ENCODE measurements at places on chromosomes 3 and 15. TPM values are rescaled to one million over a fixed set of nuclear protein-coding genes. Genes with fewer than 3 reads are reported as not detected.
A peak's percentile ranks its signal among the peaks of the same experiment; 100 is the strongest.

UNC13C gene
- not detected for total RNA-seq

ARPP21 gene
- total RNA-seq: not detected

USP3 gene
- total RNA-seq: 29.9 TPM

IL5RA gene
- not detected for total RNA-seq

KIF15 gene
- total RNA-seq: 13.7 TPM

SLC33A1 gene
- 28.3 TPM for total RNA-seq

TMEM207 gene
- total RNA-seq: not detected

VWA5B2 gene
- not detected for total RNA-seq

GHSR gene
- not detected for total RNA-seq

- peak; percentile 85 for DNase-seq
Measured at GRCh38 chr15:31554261-31554660, 227.6 kb downstream of the KLF13 start.

- DNase-seq: no peak
Measured at GRCh38 chr3:72181251-72181650, 396.3 kb upstream of the PROK2 start.

- peak; percentile 69 for DNase-seq
Measured at GRCh38 chr3:175075269-175075668, 216.1 kb downstream of the NAALADL2 start.

DNA sequence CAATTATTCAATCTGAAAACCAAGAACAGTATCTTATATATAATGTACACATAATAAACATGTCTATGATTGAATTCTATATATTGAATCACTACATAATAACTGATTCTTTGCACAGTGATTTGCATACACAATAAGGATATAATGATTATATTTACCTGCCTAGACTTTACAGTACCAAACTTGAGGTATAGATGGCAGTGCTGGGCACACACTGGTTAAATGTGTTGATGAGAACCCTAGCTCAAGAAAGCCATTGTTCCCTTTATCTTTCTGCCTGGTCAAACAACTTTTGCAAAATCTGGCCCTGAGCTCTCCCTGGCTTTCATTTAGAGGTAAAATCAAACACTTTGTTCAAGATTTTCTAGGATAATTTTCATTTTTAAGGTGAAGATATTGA, 697.7 kb downstream of the TUSC7 start:
- DNase-seq: peak; percentile 9

- no peak for DNase-seq
Measured at GRCh38 chr15:43887901-43888300, 61.1 kb downstream of the WDR76 start.

DNA sequence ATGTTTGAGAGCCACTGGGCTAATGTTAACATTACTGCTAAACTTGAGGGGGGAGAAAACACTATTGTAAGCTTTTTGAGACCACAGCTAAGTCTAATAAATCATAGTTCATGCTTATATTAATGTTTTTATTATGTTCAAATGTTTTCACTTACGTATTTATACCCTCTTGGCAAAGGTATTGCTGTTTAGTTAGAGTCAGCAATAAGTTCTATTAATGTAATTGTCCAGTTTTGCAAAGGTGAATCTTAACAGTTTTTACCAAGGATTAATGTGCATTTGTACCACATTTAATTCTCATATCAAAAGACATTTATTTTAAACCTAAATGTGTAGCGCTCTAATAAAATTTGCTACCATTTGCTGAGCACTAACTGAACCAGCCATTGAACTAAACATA, 206.7 kb upstream of the CGNL1 start:
- no peak for DNase-seq

DNA sequence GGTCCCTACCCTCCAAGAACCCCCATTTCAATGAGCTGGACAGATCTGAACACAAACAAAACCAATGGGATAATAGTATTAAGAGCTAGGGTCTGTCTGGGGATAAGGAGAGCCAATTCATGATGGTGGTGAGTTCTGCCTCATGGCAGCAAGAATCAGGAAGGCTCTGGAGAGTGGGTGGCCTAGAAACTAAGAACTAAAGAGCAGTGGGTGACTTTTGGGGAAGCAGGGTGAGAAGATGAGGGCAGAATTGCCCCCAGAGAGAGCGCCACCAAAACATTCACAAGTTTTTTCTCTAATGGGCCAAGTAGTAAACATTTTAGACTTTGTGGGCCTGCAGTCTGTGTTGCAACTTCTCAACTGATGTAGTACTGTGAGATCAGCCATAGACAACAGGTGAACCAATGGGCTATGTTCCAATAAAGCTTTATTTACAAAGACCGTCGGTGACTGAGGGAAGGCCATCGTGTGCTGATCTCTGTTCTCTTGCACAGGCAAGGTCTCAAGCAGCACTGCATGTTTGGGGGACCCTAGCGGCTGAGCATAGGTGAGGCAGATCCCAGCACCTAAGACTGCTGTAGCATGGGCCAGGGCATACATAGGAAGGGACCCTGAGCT, 225.5 kb upstream of the ST8SIA2 start:
- no peak for DNase-seq

DNA sequence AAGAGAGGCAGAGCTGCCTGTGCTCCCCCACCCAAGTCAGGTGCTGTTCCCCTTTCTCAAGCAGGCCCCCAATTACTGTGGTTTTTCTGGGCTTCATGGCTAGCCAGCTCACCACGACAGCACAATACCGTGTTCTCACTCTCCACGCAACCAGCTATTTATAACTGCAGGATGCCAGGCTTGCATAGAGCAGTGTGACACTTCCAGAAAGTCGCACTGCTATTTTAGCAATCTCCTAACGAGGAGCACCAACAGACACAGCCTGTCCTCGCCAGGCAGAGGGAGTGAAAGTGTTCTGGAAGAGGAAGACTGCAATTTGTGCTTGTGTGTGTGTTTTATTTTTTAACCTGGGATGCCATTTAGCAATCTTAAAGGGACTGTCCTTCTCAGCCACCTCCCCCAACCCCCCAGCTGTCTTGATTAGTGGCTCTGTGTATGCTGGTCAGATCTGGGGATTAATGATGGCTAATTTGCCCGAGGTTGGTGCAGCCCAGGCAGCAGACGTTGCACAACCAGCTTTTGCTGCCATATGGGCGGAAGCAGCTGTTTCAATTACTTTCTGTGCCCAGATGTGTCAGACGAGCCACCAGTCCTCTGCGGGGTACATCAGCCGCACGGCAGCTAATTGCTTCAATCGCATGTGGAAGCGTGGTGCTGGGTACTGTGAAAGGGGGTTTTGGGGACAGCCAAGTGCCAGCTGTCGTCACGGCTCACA, 268.0 kb upstream of the ARRDC4 start:
- no peak for DNase-seq

DNA sequence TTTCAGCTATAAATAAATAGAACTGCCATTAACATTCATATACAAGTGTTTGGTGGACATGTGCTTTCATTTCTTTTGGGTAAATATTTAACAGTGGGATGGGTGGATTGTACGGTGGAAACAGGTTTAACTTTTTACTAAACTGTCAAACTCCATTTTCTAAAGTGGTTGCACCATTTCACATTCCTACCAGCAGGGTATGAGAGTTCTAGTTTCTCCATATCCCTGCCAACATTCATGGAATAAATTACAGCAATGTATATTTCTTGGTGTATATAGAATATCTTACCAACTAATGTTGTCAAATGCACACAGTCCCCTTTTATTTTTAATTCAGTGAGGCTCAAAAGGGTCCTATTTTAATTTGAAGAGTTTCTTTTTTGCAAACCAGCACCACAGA, 71.3 kb upstream of the CTXND1 start:
- no peak for DNase-seq

GRCh38 chr15:81310480-81310879, 13.5 kb downstream of the STARD5 start:
- DNase-seq: no peak

- no peak for DNase-seq
Measured at GRCh38 chr3:557972-558371, 361.4 kb downstream of the CHL1 start.

DNA sequence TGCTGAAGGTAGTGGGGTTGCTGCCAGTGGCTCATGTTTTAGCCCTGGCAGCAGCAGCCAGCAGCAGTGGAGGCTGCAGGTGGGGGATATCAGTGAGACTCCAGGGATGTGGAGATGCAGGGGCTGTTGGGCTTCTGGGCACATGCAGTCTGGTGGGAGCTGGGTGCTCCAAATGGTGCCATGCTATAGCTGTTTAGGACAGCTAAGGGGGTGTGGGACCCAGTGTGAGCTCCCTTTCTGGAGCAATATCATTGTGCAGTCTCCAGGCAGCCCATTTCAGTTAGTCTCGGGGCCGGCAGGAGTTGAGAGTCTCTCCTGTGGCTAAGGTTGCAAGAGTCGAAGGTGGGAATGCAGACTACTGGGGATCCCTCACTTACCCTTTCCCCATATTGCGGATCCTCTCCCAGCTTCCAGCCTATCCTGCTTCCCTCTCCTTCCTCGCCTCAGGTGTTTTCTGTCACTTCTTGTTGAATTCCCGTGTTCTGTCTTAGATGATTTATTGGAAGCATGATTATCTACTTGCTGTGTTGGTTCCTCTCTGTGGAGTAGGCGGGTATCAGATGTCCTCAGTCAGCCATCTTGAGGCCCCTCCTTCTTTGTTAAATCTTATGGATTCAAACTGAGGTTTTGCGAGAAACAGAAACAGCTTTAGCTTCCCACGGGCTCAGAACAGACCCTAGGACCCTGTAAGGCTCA, 112.0 kb downstream of the FAM43A start:
- no peak for DNase-seq

DNA sequence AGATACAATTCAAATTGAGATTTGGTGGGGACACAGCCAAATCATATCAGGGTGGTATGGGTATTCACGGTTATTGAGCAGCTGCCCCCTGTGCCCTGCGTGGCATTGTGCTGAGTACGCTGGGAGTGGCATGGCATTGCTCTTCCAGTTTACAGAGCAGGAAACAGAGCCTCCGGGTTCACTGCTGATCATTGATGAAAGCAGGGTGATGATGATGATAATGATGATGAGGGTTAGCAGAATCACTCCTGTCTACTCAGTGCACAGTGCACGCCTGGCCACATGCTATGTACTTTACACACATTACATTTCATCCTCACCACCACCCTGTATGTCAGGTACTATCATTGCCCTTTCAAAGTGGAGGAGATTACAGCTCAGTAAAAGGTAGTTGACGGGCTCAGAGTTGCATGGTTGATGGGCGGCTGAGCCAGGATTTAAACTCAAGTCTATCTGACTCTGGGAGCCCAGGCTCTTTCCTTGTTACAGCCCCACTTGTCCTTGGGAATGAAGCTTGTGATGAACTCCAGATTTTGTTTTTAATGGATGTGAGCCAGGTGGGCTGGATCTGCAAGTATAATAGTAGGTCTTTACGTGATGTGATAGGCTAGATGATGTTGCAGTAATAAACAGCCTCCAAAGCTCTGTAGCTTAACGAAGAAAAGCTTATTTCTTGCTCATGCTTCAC, 87.6 kb upstream of the MYZAP start:
- no peak for DNase-seq

DNA sequence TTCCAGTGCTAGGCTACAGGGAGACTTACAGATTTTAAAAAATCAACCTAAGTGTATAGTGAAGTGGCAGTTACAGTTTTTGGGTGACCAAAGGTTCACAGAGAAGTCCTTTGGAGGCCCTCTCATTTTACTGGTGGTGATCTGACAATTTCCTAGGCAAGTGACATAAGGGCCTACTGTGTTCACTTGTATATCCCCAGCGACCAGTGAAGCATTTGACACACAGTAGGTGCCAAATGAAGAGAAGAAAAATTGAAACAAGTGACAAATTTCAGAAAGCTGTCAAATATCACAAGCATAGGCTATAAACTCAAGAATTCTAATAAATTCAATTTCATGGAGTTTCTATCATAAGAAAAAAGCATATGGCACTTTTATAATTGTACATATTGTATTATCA, 89.5 kb downstream of the RPL22L1 start:
- no peak for DNase-seq

GRCh38 chr15:76968306-76968705, 26.6 kb upstream of the PSTPIP1 start:
- peak; percentile 29 for DNase-seq

DNA sequence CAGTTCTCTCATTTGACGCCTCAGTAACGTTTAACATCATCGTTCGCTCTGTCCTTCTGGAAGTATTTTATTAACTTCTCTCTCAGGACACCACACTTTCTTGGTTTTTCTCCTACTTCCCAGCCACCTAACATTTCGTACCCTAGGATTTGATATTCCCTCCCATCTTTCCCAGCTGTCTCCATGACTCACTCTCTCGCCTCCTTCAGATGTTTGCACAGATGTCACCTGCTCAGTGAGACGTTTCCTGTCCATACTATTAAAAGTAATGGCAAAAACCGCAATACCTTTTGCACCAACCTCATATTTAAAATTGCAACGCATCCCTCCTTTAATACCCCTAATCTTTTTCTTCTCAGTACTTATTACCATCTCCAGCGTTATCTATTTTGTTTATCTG, 62.1 kb upstream of the SPRED1 start:
- no peak for DNase-seq

DNA sequence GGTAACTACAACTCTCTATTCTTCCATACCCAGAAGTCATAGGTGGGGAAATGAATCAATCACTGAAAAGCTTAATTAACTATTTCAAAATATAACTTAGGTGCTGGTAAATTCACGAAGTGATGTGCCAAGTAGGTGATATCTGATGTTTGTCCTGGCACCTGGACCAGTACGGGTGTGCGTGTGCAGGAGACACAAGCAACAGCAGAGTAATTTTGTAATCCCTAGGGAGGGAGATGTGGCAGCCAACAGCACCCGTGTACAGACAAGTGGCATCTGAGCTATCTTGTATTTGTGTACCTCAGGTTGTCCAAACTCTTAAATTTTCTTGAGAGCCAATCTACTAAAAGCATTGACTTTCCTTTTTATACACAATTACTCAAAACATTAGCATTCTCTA, 22.8 kb downstream of the USF3 start:
- no peak for DNase-seq

DNA sequence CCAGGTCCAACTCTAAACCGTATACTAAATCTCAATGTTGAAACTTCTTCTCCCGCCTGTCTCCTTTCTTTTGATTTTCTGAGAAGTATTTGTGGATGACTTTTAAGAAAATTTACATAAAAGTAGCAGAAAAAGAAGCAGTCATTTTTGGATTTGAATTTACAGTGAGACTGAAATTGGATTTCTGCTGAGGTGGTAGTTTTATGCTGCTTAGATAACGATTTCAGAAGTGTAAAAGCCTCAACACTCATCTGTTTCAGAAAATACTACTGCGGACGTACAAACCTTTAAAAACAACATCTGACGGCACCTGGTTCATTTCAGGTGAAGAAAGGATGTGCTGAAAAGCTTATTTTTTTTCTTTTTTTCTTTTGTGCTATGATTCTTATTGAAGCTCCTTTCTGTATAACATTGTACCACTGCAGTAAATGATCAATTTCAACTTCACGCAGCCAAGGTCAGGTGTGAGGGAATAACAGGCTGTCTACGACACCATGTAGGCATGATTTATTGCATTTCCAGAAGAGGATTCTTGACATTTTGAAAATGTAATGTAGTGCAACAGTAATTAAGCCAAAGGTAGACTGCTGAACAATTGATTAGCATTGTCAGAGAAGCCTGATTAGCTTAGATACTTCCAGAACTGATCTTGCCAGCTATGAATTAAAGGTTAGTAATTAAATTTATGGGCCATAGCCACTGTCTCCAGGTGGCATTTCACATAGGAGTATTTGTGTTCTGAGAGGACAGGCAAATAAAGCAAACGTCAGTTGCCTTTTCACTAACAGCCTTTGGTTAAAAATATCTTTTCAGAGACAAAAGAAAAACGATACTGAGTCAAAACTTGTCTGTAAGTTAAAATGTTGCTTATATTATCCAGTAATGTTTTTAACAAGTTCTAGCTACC, 134.6 kb upstream of the KBTBD8 start:
- no peak for DNase-seq

All from M059J (cell line).